ENCODE measurements at places on chromosomes 4 and X.
A peak's percentile ranks its signal among the peaks of the same experiment; 100 is the strongest.

DNA sequence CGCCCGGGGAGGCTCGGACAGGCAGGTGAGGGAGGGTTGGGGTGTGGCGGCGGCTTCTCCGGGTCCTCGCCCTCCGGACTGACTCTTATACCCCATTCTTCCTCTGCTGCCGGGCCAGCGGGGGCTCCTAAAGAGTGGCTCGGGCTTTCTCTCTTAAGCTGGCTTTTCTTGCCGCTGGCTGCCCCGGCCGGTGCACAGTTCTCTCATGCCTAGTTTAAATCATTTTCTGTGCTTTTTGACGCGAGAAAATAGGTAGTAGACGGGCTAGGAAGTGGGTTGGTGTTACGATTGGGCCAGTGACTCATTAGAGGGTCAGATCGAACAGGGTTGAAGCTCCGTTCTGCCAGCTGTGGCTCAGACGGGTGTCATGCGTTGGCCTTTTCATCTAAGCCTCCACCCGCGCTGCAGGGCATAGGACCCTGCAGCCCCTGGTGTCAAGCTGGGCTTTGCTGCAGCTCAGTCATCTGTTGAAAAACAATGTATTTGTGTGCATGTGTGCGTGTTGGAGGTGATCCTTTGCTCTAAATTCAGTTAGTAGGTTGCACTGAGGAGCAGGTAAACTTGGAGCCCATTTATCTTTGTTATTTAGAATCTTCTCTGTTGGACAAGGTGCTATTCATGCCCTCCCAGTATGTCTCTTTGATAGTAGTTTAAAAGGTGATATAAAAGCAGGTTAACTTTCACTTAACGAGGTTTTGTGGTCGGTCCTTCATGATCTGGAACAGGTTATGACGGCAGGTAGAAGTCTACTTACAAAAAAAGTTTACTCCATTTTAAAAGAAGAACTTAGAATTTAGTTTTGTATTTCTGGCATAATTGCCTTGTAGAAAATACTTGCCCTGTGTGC, 802 bp downstream of the BMP2K start:
- DNase-seq = peak; percentile 57

DNA sequence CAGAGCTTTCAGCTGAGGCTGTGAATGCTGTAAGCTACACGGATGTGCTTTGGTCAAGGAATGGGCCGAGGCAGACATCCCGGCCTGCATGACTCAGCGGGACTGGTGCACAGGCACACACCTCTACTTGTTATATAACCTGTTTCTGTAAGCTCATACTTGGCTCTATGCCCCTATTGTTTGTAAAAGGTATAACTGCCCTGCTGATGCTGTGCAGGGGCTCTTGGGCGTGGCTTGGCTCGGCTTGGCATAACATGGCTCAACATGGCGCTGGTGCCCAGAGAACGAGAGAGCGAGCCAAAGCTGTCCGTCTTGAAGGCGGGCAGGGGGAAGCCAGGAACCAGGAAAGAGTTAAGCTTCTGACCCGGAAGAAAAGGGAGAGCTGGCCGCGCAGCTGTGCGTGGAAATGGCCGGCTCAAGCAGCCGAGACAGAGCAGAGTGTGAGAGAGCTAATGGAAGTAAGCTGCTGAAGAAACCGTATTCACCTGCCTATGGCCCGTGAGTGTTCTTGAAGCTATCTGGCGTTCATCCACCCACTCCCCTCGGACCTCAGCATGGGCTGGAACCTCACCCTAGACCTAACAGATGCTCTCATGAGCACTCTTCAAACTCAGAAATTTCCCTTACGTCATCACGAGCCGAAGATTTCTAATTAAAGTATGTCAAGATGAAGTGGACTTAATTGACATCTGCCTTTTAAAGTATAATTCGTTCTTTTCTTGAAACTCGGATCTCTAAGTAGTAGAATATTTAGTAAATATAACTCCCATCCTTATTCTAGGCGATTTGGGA, 286.3 kb upstream of the AGA start:
- no peak for DNase-seq

DNA sequence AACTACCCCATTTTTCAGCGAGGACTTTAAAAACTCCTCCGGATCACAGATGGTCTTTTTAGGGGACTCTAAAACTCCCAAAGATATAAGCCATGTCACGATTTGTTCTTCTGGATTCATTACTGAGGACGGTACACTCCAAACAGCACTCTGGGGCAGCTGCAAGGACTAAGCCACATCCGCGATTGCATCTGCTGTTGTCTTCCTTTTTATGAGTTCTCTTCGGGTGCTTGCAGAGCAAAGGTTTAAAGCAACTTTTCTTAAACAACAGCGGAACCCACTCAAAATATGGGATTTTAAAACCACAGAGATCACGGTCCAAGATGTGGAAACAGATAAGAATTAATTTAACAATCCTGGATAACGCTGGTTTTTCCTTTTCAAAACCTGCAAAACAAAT, at the start of gene ARHGEF6:
Gene ARHGEF6, minus strand, starts transcription at position 170 of the 400 bp plus-strand sequence. Its CDS starts 50 bp downstream, at position 120.
- DNase-seq = no peak

DNA sequence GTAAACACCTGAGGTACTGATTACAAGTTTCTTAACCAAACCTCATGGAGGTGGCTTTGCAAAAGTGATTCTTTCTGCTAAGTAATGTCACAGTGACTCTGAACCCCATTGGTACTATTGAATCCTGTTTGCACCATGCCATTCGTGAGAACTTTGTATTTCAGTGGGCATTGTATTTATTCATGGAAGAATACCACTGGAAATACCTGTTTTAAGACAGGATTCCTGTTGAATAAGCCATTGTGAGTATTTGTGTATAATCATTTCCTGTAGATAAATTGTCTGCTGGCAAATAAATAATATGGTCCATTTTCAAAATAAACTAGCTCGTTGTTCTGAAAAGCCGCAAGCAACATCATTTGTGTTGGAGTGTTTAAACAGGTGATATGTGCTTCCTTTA, 136.4 kb upstream of the GUCY1A1 start:
- DNase-seq = no peak
